ENCODE measurements at places on chromosomes 3 and 15.
A peak's percentile ranks its signal among the peaks of the same experiment; 100 is the strongest.

DNA sequence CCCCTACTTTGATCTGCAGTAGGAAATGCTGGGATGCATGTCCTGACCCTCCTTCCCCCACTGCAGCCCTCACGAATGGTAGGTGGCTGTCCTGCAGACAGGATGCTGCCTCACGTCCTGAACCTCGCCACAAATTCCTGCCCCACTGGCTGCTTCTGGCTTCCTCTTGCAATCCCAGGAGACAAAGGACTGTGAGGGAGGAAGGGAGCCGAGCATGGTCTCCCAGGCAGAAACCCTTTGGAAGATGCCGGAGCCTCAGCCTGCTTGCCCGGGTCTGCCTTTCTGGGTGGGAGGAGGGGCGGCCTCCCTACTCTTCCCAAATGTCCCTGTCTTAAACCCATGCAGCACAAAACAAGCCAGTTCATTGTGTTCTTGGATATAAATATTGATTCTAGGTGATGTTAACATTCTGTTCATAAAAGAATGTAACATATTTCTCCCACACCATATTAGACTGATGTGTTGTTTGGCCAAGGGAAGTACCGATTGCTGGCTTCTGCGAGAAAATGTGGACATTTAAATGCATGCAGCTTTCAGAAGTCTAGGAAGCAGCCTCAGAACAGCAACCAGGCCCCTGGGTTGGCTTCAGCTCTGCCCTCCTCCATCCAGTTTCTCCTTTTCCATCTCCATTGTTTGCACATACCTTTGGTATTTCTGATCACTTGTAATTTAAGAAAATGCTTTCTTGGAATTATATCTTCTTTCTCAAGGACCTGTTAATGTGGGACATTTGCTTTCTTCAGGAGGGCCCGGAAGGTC, 75.3 kb downstream of the HMG20A start:
- no peak for DNase-seq

DNA sequence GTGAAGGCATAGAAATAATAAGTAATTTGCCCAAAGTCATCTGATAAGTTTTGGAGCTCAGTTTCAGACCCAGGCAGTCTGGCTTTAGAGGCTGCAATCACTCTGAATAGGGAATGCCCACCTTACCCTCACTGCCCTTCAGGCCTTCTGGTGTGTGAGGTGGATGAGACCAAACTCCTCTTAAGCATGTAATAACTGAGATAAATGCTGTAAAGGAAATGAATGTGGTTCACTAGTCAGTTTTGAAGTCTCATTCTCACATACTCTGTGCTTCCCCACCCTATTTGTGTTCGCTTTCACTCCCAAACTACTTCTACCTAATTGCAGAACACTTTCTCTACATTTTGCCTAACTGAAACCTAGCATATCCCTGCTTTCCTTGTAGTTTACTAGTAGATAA, 144.1 kb downstream of the FILIP1L start:
- DNase-seq, result no peak

GRCh38 chr15:53397041-53397616, 362.3 kb downstream of the WDR72 start:
- DNase-seq, result no peak

- DNase-seq, result no peak
Measured at GRCh38 chr3:87788516-87788915, 270.3 kb downstream of the CGGBP1 start.

DNA sequence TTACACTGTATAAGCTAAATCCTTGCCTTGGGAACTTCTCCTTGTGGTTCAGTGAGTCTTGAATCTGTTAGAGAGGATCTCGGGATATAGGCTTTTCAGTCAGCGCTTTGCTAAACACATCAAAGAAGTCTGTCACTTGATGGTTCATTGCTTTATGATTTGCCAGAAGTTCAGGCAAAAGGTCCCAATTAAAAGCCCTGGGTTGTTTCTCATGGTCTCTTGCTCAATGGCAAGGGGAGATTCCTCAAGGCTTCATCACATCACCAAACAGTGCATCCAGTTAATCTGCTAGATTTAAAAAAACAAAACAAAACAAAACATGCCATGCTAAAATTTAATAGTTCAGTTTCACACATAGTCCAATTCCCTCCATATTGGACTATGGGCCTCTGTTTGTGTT, 114.8 kb downstream of the FILIP1L start:
- no peak for DNase-seq

DNA sequence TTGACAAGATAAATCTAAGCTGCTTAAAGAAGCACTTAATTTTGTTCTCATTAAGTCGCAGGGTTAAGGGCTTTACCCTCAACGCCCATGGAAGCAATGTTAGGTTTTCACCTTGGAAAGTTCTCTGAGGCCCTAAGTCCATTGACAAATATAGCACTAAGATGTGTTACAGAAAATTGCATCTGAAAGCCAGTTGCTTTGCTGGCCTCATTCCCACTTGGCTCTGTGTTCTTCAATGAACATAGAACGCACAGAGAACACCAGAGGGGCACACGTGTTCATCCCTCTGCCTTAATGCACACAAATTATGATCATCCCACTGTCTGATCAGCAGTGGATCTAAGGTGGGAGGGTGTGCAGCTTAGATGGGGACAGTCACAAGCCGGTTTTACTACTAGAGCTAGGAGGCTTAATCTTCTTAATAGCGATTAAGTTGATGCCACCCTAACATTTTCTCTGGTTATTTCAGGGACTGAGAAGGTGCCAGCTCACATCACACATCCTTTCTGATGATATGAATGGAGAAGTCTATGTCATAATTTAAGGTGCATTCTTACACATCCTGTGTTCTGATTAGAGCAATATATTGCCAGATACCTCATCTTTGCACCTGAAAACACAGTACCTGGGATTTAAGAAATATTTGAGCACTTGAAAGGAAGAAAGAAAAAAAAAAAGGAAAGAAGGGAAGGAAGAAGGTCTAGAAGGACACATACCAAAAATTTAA, 224.4 kb upstream of the ICE2 start:
- no peak for DNase-seq

- DNase-seq, result no peak
Measured at GRCh38 chr3:198017090-198017489, 57.1 kb downstream of the LMLN start.

DNA sequence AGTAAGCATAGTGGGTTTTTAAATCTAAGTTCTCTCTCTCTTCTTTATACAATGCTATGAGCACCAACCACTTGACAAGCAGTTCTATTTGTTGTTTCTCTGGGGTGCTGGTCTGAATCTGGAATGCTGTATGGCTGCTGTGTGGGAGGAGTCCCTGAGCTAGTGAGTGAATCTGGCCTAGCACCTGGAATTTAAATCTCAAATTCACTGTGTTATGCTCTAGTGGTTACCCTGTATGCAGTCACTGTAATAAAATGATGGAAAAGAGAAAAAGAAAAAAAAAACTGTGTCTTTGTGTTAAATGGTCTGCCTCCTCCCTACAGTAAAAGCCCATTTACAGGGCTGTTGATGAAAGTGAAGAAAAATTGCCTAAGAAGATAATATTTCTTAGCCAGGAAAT, 155.0 kb downstream of the ATP8B4 start:
- DNase-seq, result no peak

GRCh38 chr15:23446215-23447106, 582 bp downstream of the GOLGA6L2 start:
- no peak for DNase-seq

- no peak for DNase-seq
Measured at GRCh38 chr15:101446518-101447167, 42.9 kb downstream of the PCSK6 start.

- DNase-seq, result peak; percentile 46
Measured at GRCh38 chr3:63912768-63913588, 795 bp upstream of the SCAANT1 start.

DNA sequence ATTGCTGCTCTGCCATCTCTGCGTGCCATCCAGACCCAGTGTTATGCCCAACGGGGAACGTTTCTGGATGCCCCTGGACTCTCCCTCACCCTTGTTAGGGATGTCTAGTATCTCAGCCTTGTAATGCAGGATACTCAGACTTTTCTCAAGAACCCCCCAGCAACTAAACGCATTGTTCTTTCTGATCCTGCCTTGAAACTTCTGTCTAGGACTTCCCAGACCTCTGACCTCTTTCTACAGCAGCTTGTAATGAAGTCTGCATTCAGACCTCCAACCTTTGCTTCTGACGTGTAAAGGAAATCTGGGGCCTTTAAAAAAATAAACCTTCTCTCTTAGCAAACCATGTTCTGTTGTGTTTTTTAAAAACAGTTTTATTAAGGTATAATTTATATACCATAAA, 139.5 kb downstream of the KCNAB1 start:
- DNase-seq, result no peak

DNA sequence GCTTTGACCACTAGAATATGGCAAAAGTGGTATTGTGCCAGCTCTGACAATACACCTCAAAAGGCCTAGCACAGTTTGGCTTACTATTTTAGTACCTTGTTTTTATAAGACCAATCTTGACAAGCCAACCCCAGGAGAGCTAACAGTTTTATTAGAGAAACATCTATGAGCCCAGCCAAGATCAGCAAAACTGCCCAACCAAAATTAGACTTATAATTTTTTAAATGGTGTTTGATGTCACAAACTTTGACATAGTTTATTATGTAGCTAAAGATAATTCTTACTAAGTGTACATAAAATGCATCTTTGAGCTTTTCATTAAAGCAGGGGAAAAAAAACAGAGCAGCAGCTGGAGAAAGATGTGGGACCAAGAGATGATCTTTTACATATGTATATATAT, 537.5 kb downstream of the ZPLD1 start:
- no peak for DNase-seq

DNA sequence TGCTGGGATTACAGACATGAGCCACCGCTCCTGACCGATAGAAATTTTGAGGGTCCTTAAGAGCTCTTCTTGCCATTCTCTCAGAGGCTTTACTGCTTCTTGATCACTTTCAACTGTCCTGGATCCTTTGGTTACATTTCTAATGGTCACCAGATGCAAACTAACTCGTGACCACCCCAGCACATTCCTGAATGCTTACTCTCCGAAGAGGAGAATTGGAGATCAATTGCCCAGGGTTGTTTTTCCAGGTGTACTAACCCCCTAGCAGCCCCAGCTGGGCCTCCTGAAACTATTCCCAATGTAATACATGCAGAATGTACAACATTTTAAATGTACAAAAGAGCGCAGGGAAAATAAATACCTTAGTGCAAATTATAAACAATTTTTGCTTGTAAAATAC, 65.1 kb upstream of the TBL1XR1 start:
- no peak for DNase-seq

- no peak for DNase-seq
Measured at GRCh38 chr15:70035719-70036077, 62.0 kb downstream of the TLE3 start.

DNA sequence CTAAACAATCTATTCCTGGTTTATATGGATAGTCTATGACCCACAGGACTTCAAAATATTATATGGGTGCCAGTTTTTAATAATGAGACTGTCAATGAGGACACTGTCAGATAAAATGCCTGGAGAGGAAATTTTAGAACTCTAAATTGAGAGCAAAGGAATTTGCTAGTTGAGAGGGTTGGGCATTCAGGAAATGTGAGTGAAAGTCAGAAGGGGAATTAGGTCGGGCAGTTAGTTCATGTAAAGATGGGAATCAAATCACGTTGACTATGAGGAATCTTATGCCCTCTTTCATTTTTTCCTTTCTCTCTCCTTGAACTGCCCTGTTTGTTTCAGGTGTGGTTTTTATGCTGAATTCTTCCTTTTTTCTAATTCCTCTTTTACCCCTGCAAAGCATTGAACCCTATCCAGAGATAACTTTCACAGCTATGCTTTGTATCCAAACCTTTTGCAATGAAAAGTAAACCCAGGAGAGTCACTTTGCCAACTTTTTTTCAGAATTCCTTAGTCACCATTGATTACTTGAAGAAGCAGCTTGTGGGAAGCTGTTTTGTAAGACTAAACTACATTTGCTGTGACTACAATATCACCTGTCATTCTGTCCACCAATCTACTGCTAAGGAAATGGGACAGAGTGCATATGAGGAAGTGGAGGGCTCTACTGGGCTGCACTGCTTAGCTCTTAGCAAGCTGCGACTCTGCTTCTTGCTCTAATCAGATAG, 27.8 kb downstream of the CHP1 start:
- no peak for DNase-seq

DNA sequence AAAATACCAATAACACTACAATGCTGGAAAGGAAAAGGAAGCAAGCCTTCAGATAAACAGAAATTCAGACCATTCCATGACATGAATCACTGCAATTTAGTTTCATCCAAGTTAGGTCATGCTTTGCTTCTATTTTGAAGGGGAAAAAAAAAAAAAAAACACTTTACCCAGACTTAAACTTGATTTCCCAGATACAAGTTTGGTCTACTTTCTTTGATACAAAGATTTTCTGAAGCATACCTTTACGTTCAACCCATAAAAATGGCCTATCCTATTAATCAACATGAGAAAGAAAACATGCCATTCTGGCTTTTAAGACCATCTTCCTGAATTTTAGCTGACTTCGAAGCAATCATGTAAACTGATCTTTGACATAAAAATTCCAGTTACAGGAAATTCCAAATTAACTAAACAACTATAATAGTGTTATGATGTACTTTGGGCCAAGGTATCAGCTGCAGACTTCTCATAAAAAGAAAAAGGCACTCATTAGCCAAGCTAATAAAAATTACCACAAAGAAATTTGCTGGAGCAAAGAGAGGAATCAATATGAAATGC, 12.6 kb downstream of the OSBPL10 start:
- DNase-seq, result no peak

DNA sequence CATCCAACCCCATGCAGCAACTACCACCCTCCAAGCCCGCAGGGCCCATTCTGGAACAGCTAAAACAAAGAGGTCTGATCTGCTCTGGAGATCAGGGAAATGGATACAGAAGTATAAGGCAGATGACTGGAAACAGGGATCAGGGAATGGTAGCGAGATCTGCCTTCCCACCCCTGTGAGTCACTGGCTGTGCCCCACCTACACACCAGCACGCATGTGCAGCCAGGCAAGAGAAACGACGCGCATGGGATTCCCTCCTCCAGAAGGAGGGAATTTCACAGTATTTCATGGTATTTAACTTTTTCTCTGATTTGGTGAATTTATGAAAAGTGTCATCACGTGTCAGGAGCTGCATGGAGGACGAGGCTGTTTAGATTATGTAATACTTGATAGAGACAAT, 116.7 kb downstream of the ARRDC4 start:
- DNase-seq, result no peak

DNA sequence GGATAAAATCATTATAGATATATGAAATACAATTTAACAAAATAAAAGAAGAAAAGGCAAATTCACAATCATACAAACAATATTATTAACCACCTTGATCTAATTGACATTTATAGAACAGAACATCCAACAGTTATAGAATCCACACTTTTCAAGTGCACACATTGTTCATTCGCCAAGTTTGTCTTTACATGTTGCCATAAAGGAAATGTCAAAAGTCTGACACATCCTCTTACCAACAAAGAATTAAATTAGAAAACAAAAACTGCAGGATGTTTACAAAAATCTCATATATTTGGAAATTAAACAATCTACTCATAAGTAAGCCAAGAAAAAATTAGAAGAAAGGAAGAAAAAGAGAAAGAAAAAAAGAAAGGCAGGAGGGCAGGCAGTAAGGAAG, 909.2 kb upstream of the EPHA6 start:
- DNase-seq, result no peak

- DNase-seq, result no peak
Measured at GRCh38 chr3:4981294-4981664, 2.0 kb downstream of the BHLHE40 start.

Data from stimulated activated CD4-positive, alpha-beta T cell treated with anti-CD3 and anti-CD28 coated beads, Interleukin-2, amount 100 ng/mL, for 4 hours (primary cell).